ENCODE measurements at places on chromosomes 1 and 21. TPM values are rescaled to one million over a fixed set of nuclear protein-coding genes. Genes with fewer than 3 reads are reported as not detected.

PEX14 gene
- 19.7 TPM for polyA plus RNA-seq

ANGPTL3 gene
- 10.4 TPM for polyA plus RNA-seq

PEA15 gene
- polyA plus RNA-seq, result 104 TPM

COL11A1 gene
- polyA plus RNA-seq, result 8.4 TPM

LIPI gene
- polyA plus RNA-seq, result 0.31 TPM

CD164L2 gene
- 0.20 TPM for polyA plus RNA-seq

GRCh38 chr21:16205527-16205926 lies 475.7 kb downstream of the USP25 start:
- DNase-seq, result no peak

- DNase-seq, result no peak
Observed at GRCh38 chr21:34537838-34538237, 25.8 kb upstream of the KCNE1 start.

GRCh38 chr1:183655562-183656075 lies 2.5 kb upstream of the APOBEC4 start:
- DNase-seq, result peak; percentile 84

GRCh38 chr1:38558500-38559445 lies 300.8 kb downstream of the RRAGC start:
- no peak for DNase-seq

- DNase-seq, result no peak
Observed at GRCh38 chr1:195326325-195326724, 1281.9 kb downstream of the KCNT2 start.

DNA sequence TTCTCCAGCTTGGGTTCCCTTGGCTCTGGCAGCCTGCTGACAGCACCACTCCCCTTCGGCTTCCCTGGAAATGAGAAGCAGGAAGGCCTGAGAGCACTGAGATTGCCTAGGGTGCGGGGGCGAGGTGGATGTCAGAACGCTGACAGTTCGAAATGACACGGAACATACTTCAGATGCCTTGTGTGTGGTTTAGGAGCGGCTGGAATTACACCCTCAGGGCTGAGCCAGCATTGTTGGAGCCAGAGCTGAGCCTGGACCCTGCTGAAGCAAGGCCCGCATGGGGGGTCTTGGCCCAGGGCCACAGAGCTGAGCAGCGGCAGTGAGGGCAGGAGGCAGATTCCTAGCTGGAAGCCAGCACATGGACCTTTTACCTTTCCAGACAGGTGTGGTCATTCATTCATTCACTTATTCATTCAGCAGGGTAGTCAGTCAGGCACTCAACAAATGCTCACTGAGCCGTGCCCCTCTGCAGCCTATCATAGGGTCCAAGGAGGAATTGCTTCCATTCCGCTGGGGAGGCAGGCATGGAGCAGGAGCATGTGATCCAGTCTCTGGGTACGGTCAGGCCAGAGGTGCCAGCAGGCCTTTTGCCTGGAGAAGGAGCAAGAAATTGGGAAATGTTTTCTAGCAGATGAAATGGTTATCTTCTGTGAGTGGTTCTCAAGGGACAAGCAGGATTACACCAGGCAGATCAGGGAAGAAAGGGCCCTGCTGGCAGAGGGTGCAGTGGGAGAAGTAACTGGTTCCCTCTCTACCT lies 6.6 kb upstream of the FOXE3 start:
- DNase-seq, result no peak

- DNase-seq, result no peak
Observed at GRCh38 chr1:246708166-246708565, 16.0 kb upstream of the SCCPDH start.
